ENCODE measurements at places on chromosomes 2 and 18. TPM values are rescaled to one million over a fixed set of nuclear protein-coding genes. Genes with fewer than 3 reads are reported as not detected.
A peak's percentile ranks its signal among the peaks of the same experiment; 100 is the strongest.

Gene CPO
- polyA plus RNA-seq = 2.2 TPM

Gene TYMS
- 56.6 TPM for polyA plus RNA-seq

Gene R3HDM1
- polyA plus RNA-seq = 5.4 TPM

Gene GCG
- 15.5 TPM for polyA plus RNA-seq

Gene CYP27C1
- not detected for polyA plus RNA-seq

DNA sequence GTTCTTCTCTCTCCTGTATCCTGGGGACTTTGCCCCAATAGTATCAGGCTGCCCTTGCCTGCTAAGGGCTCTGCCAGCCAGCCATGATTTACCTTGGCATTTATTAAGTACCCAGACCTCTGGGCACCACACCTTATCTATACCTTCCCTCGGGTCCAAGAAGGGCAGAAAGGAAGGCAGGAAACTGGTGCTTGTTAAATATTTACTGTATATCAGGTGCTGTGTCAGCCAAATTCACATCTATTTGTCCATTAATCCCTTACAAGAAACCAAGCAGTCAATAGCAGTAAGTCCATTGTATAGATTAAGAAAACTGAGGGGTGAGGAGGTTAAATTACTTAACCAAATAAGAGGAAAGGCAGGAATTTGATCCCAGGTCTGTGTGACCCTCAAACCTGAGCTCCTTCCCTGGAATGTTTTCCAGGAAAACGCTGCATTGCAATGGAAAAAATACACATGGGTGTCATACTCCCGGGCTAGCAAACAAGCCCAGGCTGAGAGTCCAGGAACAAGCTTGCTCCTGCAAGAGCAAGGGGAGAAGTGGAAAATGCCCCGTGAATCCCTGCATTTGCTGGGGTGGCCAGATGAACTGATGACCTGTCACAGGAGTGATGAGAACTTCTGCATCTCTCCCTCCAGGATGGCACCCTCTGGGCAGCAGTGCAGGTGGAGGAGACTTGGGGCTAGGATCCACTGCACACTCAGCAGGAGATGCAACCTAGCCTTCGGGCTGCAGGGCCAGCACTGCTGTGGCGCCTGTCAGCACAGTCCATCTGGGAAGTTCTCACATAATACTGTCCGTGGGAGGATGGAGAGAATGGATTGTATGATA is 30.4 kb downstream of the CIB4 start:
- peak; percentile 96 for DNase-seq

DNA sequence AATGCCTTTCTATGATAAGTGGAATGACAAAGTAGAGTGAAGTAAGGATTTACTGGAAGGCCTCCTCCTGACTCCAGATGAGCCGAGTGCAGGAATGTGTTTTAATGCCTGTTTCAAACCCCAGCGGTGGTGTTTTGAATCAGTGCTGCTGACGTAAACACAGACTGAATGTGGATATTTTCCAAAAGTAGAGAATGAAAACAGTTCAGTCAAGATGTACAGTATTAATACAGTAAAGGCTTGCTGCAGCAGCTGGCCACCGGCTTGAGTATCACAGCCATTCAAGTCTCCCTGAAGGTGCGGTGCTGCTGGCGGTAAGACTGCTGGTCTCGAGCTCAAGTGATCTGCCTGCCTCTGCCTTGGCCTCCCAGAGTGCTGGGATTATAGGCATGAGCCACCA is 46.7 kb downstream of the ARHGAP28 start:
- peak; percentile 16 for DNase-seq

DNA sequence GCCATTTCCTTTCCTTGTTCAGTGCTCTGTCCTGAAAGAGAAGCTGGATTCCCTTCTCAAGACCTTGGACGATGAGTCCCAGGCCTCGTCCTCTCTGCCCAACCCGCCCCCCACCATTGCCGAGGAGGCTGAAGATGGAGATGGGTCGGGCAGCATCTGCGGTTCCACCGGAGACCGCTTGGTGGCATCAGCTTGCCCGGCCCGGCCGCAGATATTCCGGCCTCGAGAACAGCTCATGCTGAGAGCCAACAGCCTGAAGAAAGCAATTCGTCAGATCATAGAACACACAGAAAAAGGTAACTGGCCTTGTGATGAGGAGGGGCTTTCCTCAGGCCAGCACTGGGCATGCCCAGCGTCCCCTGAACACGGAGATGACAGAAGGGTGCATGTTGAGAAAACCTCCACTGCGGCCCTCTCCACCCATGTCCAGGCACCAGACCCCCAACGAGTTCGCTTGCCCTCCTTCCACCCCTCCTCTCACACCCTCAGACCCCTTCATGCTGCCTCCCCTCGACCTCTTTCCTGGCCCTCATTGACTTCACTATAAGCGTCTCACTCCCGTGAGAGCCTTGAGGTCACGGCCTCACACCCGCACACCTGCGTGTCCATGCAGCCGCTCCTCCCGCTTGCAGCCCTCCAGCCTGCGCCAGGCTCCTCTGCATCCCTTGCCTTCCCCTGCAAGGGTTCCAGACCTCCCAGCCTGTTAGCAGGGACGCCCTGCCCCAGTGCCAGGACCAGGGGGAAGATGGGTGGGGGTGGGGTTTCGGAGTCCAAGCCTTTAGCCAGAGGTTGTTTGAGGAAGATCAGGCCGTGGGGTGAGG is 95.0 kb downstream of the DGKD start:
- peak; percentile 52 for DNase-seq

GRCh38 chr2:192499476-192499875 is 304.7 kb upstream of the TMEFF2 start:
- DNase-seq = no peak

DNA sequence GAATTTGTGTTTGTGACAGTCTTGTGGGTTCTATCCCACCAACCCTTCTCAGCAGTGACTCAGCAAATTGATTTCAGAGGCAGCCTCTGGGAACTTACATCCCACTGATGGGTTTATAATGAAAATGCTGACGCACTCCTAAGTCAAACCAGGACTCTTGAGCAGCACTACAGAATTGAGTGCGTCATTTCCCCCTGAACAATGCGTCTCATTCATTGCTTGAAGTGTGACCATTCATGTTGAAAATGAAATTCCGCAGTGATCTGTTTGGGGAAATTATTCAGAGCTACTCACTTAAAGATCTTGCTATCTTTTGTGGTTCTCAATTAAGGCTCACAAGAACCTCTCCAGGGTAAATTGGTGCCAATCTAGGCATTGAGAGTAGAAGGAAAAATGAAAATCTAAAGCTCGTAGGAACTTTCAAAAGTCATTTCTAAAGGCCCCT is 417.7 kb upstream of the SLC14A2 start:
- no peak for DNase-seq

DNA sequence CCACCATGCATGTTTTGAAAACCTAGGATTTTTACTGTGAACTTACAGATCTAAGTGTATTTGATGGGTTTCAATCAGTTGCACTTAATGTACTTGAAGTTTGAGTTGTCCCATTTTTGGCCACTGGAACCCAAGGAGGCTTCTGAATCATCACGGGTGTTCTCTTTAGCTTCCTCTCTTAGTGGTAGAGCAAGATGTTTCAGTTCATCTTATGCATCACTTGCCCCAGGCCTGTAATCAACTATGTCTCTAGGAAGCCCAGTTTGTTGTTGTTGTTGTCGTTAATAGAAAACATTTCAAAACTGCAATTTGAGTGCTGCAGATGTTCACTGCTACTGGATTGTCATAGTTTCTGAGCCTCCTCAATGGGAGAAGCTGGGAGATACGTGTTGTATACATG is 97.0 kb downstream of the FHOD3 start:
- no peak for DNase-seq

DNA sequence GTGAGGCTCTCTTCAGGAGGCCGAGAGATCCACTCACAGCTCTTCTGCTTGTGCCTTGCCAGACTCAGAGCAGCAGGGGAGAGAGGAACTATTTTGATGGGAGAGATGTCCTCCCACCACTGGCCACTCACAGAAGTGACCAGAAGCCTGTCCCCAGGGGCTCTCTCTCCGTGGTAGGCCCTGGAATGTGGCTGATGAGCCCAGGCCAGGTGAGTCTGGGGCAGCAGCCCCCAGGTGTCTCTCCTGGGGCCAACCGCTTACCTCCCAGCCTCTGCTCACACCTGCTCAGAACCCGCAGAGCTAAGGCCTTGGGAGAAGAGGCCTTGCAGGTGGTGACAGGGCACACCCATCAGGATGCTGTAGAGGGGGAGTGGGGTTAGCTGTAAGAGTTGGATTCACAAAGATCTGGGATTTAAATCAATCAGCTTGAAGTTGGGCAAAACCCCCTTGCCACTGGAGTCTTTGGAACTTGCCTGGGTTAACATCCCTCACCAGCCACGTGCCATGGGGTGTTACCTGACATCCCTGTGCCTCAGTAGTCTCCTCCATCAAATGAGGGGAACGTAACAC is 29.1 kb upstream of the ASB18 start:
- DNase-seq = no peak

GRCh38 chr2:65991381-65992197 is 443.3 kb upstream of the MEIS1 start:
- peak; percentile 9 for DNase-seq

DNA sequence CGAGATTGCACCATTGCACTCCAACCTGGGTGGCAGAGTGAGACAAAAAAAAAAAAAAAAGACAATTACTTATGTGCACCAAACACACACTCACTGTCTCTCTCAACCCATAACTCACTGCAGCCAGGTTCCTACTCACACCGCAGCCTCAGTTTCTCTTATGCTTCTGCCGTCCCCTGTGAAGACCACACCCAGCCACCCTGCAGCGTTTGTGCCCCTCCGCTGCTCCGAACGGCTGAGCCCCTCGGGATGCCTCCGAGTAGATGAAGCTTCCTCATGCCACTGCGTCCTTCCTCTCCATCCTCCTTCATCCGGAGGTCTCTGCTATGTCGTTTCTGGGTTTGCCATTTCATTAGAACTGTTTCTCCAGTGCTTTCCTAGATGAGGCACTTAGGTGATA is 160.1 kb downstream of the TWIST2 start:
- no peak for DNase-seq

DNA sequence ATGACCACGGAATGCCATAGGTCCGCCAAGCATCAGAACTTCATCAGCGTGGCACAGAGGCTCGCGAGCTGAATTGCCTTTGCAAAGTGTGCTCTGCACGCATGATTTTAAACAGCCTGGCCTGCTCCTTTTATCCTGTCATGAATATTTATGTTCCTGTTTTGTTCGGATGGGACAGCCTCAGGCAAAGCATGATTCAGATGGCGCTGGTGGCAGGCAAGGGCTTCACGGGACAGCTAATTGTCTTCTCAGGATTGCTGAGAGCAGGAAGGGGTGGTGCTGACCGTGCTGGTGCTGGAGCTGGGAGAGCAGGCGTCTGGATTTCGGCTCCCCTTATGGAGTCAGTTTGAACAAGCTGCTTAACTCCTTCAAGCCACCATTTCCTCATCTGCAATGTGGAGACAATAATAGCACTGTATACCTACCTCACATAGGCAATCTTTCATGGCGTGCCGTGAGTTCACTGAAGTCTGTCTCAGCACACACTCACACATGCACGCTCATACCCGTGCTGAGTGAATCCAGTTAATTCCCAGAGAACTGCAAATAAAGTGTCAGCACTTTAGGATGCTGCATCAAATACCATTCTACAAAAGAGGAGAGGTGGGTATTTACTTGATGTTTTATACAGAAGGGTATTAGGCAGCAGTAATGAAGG is 79.7 kb upstream of the APCDD1 start:
- DNase-seq = no peak

- DNase-seq = no peak
Measured at GRCh38 chr2:231455222-231455621, 9.1 kb downstream of the NCL start.

DNA sequence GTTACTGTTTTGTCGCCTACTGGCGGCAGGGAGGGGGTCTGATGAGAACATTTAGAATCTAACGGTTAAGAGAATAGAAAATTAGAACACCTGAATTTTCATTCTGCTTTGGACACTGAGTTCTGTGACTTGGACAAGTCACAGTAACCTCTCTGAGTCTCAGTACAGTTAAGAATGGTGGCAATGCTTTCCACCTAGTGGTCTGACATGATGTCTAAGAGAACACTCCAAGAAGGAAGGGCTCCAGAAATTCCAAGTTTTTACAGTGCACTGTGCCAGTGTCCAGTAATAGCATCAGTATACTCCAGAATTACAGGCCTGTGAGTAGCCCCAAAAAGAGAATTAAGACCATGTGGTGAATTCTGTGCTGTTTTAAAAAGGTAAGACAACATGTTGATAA is 174.1 kb upstream of the ZFP36L2 start:
- DNase-seq = no peak

DNA sequence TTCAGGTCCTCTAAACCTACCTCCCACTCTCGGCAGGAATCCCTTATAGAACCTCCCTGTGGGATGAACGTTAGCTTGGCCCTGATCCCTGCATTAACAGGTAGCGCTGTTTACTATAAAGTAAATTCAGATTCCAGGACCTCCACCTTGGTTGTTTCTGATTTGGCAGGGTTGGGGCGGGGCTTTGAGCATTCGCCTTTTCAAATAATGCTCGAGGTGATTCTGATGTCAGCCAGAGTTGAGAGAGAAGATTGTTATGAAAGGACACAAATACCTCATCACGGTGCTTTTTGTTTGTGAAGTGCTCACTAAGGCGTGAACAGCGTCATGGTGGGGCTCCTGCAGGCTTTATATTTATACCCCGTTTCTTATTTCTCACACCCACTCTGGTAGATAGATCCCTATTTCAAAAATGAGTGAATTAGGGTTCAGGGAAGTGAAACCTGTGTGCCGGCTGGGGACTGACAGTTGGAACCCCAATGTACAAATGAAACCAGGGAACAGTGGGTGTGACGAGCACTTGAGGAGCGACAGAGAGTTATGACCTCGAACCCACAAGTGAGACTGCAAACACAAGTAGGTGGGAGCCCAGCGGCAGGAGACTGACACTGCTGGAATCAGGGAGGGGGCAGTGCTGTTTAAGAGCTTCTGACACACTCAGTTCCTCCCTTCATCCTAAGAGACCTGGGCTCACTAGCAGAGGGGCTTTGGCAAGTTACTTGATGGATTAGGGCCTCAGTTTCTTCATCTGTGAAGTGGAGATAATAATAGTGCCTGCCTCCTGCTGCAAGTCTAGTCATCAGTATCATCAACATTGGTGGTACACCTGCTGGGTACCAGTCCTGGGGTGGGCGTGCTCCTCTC is 14.2 kb upstream of the CXCR4 start:
- peak; percentile 44 for DNase-seq

GRCh38 chr2:65979446-65979845 is 455.5 kb upstream of the MEIS1 start:
- no peak for DNase-seq

GRCh38 chr2:11480859-11481258 is 14.9 kb upstream of the E2F6 start:
- DNase-seq = no peak

- no peak for DNase-seq
Measured at GRCh38 chr2:100902817-100903405, 83.0 kb downstream of the NPAS2 start.

- DNase-seq = no peak
Measured at GRCh38 chr18:59340817-59341216, 18.2 kb downstream of the LMAN1 start.

GRCh38 chr2:219071131-219071816 is 10.6 kb upstream of the IHH start:
- peak; percentile 88 for DNase-seq

GRCh38 chr2:173350383-173350782 is 4.3 kb upstream of the CDCA7 start:
- no peak for DNase-seq

DNA sequence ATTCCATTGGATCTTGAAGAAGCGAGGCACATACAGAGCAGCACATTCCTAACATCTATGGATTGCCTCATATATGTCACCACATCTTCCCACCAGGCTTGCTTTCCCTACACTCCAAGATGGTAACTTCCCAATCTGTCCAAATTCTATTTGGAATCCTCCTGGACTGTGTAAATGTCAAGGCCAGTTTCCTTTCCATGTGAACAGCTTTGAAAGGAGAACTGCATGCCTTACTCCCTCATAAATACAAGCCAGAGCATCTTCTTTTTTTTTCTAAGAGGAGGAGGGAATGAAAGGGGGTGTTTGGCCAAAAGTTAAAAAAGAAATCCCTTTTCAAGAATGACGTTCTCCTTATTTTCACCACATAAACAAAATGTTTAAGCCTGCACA is 103.8 kb upstream of the OSR1 start:
- no peak for DNase-seq

Data from small intestine (tissue), 16 donors.